Muscle of leg (tissue), 16 donors: ENCODE measurements at places on chromosomes 4 and X. TPM values are rescaled to one million over a fixed set of nuclear protein-coding genes. Genes with fewer than 3 reads are reported as not detected.
A peak's percentile ranks its signal among the peaks of the same experiment; 100 is the strongest.

GRCh38 chr4:165758086-165758485 lies 115.0 kb upstream of the TLL1 start:
- peak; percentile 73 for DNase-seq

DNA sequence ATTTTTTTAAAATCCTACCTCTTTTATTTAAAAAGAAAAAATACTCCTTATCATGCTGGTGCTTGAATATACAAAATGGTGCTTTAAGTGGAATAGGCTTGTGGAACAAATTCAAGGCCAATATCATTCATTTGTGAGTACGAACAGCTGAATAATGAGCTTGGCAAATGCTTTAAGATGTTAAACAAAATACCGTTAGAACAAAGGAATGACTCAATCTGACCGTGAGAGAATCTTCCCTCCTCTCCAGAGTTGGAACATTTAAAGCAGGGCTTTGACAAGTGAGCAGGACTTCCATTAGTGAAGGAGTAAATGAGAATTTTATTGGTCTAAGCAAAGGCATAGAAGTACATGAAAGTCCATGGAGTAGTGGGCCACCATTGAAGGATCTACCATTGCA lies 74.5 kb downstream of the DCLK2 start:
- peak; percentile 55 for DNase-seq

DNA sequence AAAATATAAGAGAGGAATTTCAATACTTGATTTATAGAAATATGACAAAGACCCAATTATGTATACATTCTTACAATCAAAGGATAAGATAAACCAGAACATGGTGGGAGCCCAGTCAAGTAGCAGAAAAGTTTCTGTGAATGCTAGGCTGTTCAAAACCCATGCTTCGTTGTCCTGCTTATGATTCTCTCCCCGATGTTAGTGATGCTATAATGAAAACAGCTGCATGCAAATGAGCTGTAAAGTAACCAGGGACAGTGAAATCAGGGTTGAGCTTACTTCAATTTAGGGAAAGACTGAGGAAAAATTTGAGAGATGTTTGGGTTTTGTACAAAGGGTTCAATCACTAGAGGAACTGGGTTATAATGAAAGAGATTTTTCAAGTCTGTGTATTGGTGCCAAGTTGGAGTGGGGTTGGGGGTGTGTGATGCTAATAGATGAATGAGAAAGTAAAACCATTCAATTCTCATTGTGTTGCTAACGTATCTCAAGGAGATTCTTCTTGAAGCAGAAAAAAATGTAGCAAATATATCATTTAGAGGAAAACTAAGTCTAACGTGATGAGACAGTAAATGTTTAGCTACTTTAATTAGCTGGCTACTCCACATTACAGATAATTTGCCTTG lies 59.3 kb upstream of the PPP1R2C start:
- no peak for DNase-seq

DNA sequence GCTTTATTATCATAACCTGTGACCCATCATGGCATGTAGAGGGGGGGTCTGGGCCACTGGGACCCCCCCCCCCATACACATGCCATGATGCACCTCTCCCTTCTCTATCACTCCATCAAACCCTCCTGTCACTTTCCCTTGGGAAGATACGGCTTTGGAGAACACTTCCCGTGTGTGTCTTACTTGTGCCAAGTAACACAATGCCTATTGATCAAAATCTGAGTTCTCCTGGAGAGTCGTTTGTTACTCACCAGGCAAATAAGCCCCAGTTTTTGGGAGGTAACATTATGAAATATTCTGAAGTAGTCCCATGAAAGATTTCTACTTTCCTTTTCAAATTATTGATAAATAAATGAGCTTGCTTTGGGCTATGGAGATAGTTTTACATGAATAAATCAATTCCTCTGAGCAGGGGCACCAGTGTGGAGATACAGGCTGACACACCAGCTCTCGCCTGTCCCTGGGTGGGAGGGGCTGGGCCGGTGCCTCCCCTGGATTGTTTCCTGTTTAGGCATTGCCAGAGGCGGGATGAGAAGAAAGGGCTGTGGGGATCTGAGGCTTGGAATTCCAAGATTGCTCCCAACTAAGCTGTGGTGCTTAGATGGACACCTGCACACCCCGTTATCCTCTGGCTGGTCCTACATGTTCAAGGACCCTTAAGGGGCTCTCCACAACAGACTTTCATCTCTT lies 63.2 kb upstream of the WWC2 start:
- DNase-seq: no peak

- no peak for DNase-seq
These were observed 98.9 kb upstream of the PDLIM3 start for GRCh38 chr4:185634066-185634652.

DNA sequence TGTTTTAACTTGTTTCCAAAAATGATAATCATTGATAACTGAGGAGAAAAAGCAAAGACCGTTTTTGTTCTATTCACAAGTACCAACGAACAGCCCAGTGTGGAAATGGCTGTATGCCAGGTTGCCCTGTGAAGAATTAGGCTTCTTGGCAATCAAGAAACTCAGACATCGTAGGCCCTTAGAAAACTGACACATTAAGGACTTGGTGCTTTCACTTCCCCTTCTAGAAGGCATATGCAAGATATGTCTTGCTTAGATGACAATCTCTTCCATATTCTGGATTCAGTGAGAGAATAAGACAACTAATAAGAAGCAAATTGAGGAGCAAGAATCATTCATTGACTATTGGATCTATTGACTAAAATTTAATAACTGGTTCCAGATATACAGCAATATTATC lies 56.6 kb downstream of the ANAPC10 start:
- peak; percentile 23 for DNase-seq

DNA sequence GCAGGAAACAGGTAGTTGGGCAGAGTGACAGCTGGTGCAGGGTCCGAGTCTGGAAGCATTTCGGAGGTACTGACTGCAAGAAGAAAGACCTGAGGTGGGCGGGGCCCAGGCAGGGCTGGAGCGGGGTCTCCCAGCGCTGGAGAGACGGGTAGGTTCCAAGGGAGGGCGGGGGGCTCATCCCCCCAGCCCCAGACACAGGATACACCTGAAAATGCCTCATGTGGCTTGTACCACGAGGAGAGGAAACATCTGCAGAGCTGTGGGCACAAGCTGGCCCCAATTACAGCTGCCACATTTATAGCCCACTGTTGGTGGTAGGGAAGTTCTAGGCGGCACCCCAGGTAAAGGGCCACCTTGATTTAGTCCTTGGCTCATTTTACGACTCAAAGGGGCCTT lies 38.0 kb downstream of the ELF4 start:
- DNase-seq: no peak

- DNase-seq: no peak
These were observed 41.5 kb downstream of the CBLL2 start for GRCh38 chrX:22314211-22314610.

DNA sequence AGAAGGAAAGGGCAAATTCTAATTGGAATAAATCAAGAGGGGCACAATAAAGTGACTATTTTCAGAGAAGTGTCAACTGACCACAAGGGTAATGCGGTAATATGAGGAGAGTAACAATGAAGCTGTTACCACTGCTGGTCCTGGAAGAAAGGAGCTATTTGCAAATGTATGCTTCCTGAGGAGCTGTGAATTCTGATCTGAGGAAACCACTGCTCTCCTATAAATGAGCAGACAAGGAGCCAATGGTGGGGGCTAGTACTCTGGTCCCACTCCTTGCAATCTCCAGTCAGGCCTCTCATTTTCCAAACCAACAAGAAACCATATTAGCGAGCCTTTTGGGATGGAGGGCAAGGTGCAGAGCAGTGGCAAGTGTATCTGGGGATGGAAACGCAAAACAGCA lies 770.2 kb downstream of the FSTL5 start:
- DNase-seq: no peak

Gene C4orf54
- 114 TPM for total RNA-seq

Gene DCLK2
- total RNA-seq: 4.5 TPM

Gene GLRA2
- 0.09 TPM for total RNA-seq

Gene S100P
- total RNA-seq: 2.1 TPM

Gene SLC7A11
- 0.93 TPM for total RNA-seq
